ENCODE measurements at places on chromosomes 5 and 9.
A peak's percentile ranks its signal among the peaks of the same experiment; 100 is the strongest.

- DNase-seq, result peak; percentile 65
These were observed 3.6 kb upstream of the SNAPC4 start for GRCh38 chr9:136403538-136403914.

- DNase-seq, result no peak
These were observed 179.7 kb upstream of the ISL1 start for GRCh38 chr5:51203598-51203997.

- DNase-seq, result peak; percentile 7
These were observed 423 bp upstream of the NUP214 start for GRCh38 chr9:131125038-131125287.

DNA sequence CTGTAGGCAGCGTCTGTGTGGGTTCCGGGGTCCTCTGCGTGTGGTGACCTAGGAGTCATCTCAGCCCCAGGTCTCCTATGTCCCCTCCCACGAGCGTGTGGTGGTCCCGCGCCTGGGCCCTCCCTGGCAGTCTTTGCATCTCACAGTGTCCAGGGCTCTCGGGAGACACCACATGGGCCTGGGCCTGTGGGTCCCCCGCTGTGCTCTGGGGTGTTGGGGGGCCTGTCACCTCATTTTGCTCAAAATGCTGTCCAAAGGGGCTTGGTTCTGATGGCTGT lies 27.1 kb downstream of the CEP72 start:
- DNase-seq, result no peak

DNA sequence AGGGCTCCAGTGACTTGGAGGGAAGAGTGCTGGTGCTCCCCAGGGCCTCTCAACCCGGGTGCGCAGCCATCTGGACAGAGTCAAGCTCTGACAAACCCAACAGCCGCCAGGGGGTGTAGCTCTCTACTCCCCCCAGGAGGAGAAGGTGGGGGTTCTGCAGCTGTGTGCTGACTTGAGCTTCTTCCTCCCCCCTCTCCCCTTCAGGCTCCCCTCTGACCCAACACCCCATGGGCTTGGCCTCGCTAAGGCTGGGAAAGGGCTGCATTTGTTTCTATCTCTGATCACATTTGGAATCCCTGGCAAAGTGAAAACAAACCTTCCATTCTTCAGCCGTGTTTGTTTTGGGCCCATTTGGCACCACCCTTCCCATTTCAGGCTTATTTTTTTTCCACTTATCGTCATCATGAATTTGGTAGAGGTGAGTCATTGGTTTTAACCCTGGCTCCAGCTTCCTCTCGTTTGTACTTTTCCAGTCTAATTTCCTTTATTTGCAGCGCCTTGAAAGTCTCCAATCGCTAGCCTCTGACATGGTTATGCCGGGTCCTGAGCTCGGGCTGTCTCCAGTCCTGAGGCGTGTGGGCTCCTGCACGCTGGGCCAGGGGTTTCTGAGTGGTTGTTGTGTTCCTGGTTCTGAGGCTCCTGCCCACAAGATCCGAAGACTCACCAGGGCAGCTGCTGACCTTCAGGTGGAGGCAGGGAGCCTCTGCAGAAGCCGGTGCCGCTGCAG lies 36.1 kb downstream of the DAP start:
- no peak for DNase-seq

- DNase-seq, result no peak
These were observed 50.5 kb downstream of the HSD17B3 start for GRCh38 chr9:96251451-96251850.

- no peak for DNase-seq
These were observed 548.8 kb upstream of the CDH18 start for GRCh38 chr5:20536813-20537212.

GRCh38 chr5:140115186-140115500 lies 1.2 kb downstream of the PURA start:
- DNase-seq, result no peak

- no peak for DNase-seq
These were observed 11.5 kb upstream of the PANK3 start for GRCh38 chr5:168590666-168591065.

- DNase-seq, result no peak
These were observed 53.4 kb downstream of the PTCH1 start for GRCh38 chr9:95463148-95464060.

DNA sequence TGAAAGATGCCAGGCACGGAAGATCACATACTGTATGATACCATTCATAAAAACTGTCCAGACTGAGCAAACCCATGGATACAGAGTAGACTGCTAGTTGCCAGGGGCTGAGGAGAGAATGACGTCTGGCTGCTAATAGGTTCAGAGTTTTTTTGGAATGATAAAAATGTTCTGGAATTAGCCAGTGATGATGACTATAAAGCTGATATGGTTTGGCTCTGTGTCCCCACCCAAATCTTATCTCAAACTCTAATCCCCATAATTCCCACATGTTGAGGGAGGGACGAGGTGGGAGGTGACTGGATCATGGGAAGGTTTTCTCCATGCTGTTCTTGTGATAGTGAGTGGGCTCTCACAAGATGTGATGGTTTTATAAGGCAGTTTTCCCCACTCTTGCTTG lies 37.4 kb downstream of the CAMSAP1 start:
- DNase-seq, result no peak

- DNase-seq, result no peak
These were observed 7.6 kb upstream of the RIC1 start for GRCh38 chr9:5621327-5621726.

DNA sequence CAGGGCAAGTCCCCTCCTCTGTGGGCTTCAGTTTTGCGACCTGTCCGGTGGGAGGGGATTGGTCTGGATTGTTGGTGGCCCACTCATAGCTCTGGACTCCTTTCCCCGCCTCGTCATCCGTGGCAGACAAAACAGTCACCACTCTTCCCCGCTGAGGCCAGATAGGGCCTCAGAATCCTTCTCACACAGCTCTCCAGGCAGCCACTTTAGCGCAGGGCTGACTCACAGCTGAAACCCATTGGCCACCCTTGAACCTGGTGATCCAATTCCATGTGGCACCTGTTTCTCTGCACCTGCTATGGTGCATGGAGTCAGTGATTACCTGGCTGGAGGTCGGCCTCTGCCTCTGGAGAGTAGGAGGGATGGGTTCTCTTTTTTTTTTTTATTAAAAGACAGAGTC lies 15.8 kb upstream of the CACFD1 start:
- DNase-seq, result no peak

GRCh38 chr5:136811551-136811950 lies 446.2 kb upstream of the TRPC7 start:
- DNase-seq, result no peak

DNA sequence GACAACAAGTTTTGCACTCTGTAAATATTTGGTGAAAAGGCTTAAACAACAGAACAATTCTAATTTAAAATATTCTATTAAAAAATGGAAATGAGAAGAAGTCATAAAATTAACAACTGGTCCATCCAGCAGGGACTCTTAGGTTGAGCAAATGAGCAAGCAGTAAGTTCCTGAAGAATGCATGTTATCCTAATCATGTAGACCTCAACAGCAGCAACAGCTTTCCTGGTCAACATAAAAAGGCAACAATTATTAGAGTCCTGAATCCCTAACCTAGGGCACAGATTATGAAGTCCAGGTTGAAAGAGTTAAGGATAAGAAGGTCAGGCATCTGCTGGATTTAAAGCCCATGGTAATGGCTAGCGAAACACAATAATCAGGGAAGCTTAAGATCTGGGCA lies 120.9 kb downstream of the SSBP2 start:
- DNase-seq, result no peak

- no peak for DNase-seq
These were observed 44.7 kb upstream of the FSTL4 start for GRCh38 chr5:133657036-133657435.

DNA sequence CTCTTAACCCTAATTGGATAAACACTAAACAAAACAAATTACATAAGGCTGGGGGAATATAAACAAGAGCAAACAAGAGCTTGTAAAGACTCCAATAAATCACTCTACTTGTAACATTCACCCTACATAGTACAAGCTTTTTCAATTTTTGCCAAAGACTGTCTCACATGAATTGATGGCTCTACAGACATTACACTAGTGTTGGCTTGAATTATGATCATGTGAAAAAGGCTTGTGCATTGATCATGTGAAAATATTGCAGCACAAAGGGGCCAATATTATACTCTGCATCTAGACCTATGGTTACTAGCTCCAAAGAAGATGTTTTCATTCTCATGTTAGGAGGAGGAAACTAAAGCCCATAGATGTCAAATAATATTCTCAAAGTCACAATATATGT lies 212.6 kb downstream of the MCTP1 start:
- DNase-seq, result no peak

- DNase-seq, result no peak
These were observed 16.0 kb downstream of the CPEB4 start for GRCh38 chr5:173904151-173904550.

- no peak for DNase-seq
These were observed 112.1 kb downstream of the ST8SIA4 start for GRCh38 chr5:100790951-100791350.

DNA sequence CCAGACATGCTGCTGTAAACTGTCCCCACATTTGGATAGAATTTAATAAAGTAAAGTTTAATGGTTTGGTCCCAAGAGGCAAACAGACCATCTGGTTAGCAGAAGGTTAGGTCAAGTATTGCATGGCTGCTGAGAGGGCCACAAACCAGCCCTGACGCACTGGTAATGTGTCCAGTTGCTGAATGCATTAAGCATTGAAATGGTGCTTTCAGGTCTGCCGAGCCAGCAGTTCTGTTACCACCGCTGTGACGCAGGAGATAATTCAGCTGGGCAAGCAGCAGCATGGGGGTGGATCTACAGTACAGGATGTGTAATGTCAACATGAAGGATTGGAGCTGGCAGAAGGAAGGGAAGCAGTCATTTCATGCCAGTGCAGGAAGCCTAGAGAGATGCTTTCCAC lies 16.0 kb downstream of the ZNF462 start:
- DNase-seq, result no peak

DNA sequence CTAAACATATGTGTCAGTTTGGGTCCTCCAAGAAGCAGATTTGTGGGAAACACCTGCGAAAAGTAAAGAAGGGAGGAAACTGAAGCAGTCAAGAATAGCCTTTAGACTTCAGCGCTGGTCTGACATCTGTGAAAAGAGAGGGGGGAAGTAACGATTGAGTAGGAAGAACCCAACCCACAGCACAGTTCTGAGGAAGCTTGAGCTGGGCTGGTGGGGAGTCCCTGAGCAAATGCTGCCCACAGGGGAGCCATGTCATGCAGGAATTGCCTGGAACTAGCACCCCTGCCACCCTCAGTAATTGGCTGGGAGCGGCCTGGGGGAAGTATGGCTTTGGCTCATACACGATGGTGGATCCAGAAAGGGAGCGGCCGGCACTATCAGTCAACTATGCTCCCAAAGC lies 20.6 kb downstream of the FAM240B start:
- no peak for DNase-seq

DNA sequence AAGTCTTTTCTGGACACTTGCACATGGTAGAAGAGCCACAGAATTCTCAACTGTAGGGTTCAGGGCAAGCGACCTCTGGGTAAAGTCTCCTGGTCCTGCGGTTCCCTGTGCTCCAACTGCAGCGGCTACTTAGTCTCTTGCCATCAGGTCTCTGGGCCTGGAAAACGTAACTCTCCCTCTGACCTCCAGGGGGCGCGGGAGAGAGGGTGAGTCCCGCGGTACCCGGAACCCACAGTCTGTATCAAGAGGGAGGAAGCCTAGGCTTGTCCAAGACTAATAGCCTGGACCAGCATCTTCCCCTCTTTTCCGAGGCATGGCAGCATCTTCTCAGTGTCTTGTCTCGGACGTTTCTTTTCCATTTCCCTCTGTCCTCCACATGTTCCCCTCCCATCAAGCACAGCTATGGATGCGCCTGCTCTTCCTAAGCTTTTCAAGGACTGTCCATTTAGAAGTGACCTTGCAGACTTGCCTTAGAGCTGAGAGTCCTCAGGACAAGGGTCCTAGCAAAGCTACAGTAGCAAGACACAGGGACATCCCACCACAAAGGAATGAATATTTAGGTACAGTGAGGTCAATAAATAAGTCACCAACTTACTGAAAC lies 59.3 kb downstream of the FSTL4 start:
- DNase-seq, result peak; percentile 43

DNA sequence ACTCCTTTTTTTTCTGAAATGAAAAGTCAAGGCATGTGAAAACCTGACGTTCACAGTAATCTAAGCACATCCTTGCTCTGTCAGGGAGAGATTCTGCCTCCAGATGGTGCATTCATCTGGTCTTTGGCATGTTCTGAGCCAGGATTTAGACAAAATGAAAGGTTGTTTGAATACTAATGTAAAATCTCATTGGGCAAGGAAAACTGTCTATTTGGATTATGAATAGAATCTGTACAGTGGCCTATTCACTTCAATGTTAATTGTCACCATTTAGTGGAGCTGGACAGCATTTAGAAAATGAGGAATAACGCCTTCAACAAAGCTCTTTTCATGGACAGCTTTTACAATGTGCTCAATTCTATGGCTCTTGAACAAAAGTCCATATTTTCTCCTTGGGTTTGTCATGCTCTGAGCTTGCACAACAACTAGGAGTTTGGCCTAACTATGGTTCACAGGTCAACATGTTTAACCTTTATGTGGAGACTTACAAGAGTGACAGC lies 28.9 kb downstream of the ARHGEF28 start:
- no peak for DNase-seq

DNA sequence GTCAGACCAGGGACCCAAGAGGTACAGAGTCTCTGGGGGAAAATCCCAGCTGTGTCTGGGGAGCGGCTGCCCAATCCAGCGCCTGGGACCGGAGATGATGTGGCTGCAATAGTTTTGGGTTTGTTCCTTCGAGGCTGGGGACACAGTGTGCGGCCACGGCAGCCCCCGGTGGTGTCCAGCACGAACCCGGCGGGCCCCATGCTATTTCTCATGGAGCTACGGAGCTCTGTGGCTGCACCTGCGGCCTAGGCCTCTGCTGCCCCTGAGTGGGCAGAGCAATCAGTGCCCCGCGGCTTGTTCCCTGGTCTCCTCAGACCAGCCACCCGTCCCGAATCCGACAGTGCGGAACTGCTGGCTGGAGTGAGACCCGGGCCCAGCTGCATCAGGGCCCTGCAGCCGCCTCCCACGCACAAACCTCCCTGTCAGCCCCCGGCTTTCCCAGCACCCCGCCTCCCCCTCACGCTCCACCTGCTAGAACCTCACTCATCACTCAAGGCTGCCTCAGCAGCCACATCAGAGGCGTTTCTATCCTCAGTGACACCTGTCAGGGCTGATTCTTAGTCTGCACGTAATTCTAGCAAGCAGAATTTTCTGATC lies 29.0 kb downstream of the SARDH start:
- peak; percentile 59 for DNase-seq

DNA sequence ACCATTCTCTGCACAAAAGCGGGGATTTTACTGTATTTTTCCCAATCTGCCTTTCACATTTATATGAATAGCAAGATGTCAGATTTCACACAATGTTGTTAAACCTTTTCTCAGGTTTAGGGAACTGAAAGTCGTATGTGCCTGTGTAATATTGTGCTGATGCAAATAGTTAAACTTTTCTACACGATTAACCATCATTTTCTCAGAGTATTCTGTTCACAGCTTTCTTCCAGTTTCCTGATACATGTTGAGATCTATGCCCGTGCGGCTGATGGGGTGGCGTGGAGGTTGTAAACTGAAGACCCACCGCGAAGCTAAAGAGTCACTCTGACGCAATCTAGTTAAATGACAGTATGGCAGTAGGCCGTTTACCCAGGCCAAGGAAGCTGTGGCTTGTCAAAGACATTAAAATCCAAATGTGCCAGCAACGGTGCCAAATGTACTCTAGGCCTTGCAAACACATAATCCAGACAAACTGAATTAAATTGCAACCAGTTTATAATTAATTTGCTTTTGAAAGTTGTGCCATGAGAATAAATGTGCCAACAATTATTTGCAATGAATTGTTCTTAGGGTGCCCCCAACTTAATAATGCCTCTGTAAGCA lies 145.7 kb downstream of the EBF1 start:
- DNase-seq, result no peak

Measured in T-helper 1 cell (primary cell).